Umbilical cord (tissue), 2 donors: ENCODE measurements at places on chromosomes 12 and 14. TPM values are rescaled to one million over a fixed set of nuclear protein-coding genes. Genes with fewer than 3 reads are reported as not detected.
A peak's percentile ranks its signal among the peaks of the same experiment; 100 is the strongest.

- no peak for DNase-seq
These were observed 196.7 kb downstream of the ALX1 start for GRCh38 chr12:85476756-85477155.

DNA sequence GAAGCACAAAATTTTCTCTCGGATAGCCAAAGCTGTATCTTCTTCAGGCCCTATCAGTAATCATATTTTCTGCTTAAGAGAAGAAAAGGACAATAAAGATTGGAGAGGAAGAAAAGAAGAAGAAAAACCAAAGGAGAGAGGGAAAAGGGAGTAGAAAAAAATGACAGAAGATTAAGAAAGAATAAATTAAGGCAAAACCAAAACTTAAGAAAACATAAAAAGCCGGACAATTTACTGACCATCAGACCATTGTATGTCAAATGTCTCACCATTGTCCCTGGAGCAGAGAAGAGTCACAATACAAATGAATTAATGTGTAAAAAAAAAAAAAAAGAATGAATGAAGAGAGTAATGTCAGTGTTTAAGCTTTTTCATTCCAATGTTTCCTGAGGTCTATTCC lies 1274.8 kb downstream of the FSCB start:
- no peak for DNase-seq

DNA sequence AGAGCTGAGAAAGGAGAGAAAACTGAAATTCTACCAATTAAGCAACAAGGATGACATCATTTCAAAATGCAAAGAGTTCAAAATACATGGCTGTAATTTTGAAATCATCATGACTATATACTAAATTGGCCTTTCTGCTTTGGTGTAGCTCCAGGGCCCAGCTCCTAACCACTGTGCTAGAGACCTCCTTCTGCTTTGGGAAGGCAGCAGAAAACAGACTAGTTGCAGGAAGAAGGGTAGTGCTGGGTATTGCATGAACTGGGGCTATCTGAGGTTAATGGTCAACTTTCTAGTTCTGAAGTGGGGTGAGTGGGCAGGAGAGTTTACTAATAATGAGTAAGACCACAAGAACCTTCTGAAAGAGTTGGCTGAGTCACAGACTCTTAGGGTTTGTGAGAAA lies 66.2 kb downstream of the PTGER2 start:
- DNase-seq: no peak

- DNase-seq: no peak
These were observed 32.7 kb downstream of the CACNA2D4 start for GRCh38 chr12:1885599-1886245.

DNA sequence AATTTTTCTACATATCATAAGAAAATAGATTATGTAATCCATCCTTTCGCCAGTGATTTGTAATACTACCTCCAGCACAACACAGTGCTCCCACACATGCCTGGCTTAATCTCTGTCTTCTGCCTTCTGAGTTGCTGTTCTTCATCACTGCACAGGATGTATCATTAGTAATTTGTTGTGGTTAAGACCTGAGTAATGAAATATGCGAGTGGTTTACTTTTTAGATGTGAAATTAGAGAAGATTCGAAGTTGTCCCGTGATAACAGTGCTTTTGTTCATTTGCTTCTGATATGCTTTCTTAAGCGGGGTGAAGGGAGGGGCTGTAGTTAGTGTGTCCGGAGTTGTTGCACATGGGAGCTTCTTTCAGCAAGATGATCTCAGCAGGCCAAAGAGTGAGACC lies 18.1 kb downstream of the KRT85 start:
- peak; percentile 32 for DNase-seq

DNA sequence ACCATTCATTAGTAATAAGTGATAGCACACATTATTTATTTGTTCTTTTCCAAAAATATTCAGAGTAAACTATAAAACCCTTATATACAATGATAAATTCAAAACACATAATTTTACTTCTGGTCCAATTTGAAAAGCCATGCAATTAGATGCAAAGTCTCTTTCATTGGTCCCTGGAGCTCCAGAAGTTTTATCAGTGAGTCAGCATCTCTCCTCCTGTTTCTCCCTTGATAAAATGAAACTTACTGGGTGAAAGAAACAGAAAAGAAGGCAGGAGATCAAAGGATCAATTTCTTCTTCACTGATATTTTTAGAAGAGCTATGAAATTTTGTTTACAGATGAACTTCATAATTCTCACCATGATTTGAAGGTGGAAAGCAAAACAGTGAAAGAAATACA lies 47.5 kb downstream of the IFNG start:
- no peak for DNase-seq

DNA sequence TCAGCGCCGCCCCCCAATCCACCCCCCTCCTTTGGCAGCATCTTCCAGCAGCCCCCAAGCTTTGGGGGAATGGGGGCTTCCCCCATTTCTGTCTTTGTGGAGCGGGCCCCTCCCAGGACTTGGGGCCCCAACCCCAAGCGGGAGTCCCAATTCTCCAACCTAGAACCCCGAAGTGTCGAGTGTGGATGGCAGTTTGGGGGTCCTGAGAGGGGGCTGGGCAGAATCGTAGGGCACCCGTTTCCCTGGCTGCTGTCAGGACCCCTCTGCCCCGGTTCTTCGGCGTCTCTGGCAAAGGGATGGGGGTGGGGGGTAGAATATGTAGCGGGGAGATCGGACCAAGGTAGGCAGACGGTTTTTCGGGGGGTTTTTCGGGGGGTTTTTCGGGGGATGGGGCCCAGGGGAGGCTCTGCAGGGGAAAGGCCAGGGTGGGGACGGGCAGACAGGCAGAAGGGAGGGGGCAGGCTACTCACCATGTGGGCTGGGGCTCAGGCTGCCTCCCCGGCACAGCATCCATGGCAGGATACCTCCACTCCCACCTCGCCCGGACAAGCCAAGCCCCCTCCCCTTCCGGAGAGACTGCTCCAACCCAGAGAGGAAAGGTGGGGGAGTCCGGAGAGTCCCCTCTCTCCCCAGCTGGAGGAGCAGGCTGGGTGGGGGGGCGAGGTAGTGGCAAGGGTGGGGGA lies 739 bp downstream of the JPH4 start:
- DNase-seq: no peak

DNA sequence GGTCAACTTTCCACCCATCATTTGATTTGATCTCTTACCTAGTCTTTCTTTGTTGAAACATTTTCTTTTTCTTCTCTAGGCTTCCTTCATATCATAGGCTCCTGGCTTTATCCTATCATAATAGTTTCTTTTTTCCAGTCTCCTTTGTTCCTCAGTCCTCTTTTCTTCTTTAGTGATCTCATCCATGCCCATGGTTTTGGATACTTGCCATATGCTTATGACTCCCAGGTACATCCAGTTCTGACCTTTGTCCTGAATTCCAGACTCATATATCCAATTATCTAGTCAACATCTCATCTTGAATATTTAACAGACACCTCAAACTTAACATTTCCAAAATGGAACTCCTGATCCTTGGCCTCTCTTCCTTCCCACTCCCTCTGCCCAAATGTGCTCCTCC lies 36.1 kb upstream of the KRAS start:
- DNase-seq: no peak

DNA sequence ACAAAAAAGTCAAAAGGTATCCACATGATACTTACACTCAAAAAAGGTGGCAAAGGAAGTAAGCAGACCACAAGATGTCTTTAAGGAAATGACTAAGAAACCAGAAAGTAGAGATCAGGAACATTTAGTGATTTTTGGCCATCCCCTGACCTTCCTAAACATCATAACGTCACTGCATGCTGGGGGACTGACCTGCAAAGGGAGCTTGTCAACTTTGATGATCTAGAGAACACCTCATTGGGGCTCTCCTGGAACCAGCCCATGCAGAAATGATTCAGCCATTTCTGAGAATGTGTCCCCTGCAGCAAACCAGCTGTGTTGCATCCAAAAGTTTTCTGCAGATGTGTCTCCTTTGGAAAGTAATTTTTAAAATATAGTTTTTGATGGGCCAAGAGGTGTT lies 152.2 kb upstream of the RASSF8 start:
- DNase-seq: no peak

- DNase-seq: peak; percentile 75
These were observed 20.8 kb downstream of the CKAP4 start for GRCh38 chr12:106226884-106227640.

DNA sequence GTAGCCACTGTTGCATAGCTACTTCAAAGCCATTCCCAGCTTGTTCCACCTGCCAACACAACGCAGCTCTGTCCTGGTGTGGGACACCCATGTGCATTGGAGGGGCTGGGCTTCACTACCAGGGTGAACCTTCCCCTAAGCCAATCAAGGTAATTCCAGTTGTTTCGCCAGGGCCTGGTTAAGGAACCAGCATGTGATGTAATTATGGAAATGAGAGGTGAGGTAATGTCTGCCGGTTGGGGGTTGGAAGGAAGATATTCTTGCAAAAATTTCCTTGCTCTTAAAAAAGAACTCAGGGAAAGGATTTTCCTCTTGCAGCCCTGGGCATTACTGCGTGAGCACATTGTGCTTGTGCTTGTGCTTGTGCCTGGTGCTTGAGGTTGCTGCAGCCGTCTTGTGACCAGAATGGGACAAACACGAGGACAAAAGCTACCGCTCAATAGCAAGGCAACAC lies 14.9 kb downstream of the TUBA1C start:
- DNase-seq: no peak

Gene LRCOL1
- total RNA-seq: not detected

Gene SERPINA3
- total RNA-seq: 13.2 TPM

Gene TSHR
- total RNA-seq: 13.0 TPM
